SK-MEL-5 (cell line): ENCODE measurements at places on chromosomes 5 and 9.

GRCh38 chr5:132099076-132099748 is 25.6 kb downstream of the CSF2 start:
- no peak for DNase-seq

DNA sequence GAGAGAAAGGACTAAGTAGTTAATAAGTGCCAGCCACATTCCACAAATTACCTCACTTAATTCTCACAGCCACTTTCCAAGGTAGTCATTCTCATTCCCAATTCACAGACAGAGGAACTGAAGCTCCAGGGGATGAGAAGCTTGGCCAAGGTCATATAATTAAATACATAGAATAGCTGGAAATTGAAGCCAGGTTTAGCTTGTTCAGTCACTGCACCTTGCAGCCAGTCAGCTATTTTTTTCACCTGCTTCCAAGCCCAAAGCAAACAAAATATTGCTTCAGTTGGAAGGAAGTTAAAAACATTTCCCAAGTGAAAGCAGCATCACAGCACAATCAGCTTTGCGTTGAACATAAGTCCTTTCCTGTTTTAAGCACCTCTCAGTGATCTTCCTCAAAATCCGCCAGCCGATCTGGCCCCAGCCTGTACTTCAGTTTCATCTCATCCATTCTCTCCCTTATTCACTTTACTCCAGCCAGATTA is 4.8 kb downstream of the ALDH1A1 start:
- DNase-seq: no peak

DNA sequence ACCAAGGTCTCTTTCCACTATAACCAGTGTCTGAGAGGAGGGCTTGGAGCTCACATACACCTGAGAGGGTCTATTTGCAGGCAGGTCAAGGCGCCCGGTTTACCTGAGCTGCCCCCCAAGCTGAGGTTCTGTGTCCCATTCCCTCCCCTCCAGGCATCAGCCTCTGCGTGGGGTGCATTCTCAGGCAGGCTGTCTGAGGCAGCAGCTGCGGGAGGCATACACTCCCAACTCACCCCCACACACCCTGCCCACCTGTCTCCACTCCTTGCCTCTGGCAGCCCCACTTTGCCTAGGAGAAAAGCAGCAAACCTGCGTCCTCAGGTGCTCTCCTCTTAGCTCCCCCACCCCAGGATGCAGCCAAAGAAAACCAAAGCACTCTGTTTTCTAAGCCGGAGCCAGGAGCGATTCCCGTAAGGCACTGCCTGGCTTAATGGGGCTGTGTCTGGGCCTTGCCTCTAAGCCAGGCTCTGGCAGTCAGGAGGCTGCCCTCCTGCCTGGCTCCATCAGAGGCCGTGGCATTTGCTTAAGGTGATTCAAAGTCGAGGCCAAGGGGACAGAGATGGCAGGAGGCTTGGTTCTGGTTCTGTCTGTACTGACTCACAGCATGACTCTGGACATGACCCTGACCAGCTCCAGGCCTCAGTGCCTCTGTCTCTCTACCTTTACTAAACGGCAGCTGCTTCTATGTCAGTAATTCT is 139.2 kb upstream of the TRIM32 start:
- no peak for DNase-seq

GRCh38 chr5:6059137-6059800 is 319.1 kb downstream of the MED10 start:
- no peak for DNase-seq

DNA sequence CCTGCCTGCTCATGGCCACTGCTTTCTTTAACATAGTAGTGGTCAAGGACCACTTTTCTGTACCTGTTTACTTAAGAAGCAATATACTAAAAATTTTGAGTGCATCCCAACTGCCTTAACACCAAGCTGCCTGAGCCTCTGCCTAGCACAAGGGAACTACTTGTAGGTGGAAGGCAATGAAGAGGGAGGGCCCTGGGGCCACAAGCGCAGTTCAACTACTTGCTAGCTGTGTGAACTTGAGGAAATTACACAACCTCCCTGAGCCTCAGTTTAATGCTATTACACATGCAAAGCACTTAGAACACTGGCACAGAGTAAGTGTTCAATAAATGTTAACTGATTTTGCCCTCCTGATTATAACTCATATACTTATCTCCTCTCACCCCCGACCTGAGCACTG is 6.3 kb downstream of the ARL15 start:
- no peak for DNase-seq

- no peak for DNase-seq
Measured at GRCh38 chr5:27406020-27406419, 367.6 kb upstream of the CDH9 start.

GRCh38 chr9:33946779-33947535 is 101.7 kb downstream of the UBAP2 start:
- DNase-seq: no peak

- DNase-seq: no peak
Measured at GRCh38 chr5:31944684-31945445, 229.3 kb downstream of the GOLPH3 start.

DNA sequence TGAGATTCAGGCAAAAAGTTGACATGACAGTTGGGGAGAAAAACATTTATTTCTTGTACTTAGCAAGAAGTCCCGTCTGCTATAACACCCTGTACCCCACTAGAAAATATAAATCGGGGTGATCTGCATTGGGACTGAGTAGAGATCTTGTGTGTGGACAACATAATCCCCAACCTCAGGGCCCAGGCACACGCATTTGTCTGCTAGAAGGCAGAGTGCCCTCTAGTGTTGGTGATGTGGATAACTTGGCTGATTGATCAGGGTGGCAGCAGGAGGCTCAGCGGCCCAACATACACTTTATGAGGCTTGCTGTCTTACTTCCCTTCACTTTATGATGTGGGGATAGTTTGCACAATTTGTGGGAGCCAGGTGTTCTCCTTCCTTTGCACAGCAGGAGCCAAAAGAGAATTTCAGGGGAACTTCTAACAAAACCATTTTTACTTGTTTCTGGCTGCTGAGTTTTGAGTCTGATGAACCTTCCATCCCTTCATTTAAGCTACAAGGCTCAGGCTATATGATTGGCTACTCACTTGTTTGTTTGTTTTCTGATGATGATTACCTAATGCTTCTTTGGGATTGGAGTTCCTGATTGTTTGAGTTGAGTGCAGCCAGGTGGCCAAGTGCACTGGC is 263.2 kb downstream of the DMAC1 start:
- DNase-seq: peak; percentile 71

- DNase-seq: no peak
Measured at GRCh38 chr5:119820608-119821007, 191.2 kb downstream of the FAM170A start.

- peak; percentile 43 for DNase-seq
Measured at GRCh38 chr5:124741711-124742496, 4.5 kb downstream of the ZNF608 start.

GRCh38 chr9:136045595-136046553 is 49.2 kb downstream of the NACC2 start:
- DNase-seq: no peak

GRCh38 chr9:86766912-86767311 is 180.4 kb downstream of the GAS1 start:
- peak; percentile 97 for DNase-seq

GRCh38 chr9:69317081-69317480 is 7.9 kb upstream of the ENTREP1 start:
- peak; percentile 22 for DNase-seq

- DNase-seq: no peak
Measured at GRCh38 chr5:83341815-83342334, 129.7 kb upstream of the VCAN start.

DNA sequence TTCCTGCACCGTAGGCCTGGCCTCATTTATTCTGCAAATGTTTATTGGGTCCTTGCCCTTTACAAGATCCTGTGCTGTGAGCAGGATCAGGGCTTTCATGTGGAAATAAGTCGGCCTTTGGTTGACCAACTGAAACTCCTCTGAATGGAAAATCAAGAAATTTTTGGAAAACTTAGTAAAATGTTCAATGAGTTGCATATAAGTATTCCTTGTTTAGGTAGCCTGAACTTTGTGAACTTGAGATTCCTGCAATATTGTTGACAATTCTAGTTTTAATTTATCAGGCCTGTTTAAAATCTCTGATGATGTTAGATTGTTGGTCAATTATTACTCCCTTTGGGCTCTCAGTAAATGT is 1.1 kb downstream of the MAML1 start:
- no peak for DNase-seq

GRCh38 chr9:17017931-17018491 is 116.8 kb upstream of the CNTLN start:
- DNase-seq: peak; percentile 95

DNA sequence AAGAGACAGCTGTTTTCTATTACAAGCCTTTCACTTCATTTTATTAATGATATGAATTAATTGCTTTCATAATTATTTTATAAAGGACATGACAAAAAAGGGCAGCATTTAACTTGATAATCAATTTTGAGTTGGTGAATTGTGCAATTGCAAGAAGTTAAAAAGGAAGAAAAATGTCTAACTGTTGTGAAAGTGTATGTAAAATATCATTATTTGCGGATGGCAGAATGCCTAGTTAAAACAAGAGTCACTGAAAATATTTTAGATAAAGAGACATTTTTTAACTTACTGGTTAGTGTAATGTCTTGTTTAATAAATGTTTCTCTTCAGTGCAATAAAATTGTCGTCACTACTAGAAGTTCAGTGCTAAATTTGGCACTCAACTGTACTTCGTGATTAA is 57.6 kb upstream of the HTR4 start:
- DNase-seq: no peak

- peak; percentile 89 for DNase-seq
Measured at GRCh38 chr5:137888863-137889759, at the start of gene PKD2L2. PKD2L2 (plus strand) TSS chr5:137889457; CDS start chr5:137889492, 35 bp downstream.

- no peak for DNase-seq
Measured at GRCh38 chr5:157164521-157164920, 1.5 kb downstream of the GARIN3 start.

- DNase-seq: no peak
Measured at GRCh38 chr9:83570359-83570758, 32.2 kb upstream of the FRMD3 start.

- DNase-seq: no peak
Measured at GRCh38 chr5:59020611-59021285, 437.9 kb downstream of the RAB3C start.

DNA sequence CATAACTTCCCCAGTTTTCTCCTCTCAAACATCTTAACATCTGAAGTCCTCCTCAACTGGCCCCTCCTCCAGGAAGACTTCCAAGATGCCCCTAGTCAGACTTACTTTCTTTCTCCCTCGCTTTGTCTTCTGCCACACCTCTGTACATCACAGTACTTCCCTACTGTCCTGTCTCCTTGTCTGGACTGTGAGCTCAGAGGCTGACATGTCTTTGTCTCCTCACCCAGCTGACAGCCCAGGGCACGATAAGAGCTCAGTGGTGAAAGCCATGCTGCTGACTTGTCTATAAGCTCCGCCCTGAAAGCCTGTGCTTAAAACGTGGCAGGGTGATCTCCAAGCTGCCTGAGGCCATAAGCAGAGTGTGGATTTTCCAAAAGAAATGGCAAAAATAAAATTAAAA is 33.0 kb upstream of the SLC25A51 start:
- peak; percentile 27 for DNase-seq

- no peak for DNase-seq
Measured at GRCh38 chr9:23933348-23933747, 107.3 kb upstream of the ELAVL2 start.

DNA sequence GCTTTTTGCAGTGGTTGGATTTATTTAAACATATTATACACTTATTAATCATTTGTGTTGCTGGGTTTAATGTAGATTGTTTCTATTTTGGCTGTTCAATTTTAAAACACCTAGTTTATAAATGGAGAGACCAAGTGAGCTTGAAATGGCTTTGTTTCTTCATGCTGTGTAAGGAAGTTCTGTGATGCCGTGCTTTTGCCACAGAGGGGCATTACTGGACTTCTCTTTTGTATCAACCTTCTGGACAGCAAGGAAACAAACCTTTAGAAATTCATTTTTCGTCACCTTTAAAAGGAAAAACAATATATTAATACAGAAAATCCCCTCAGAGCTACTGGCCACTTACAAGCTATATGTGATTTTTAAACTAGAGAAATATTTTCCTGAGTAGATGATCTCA is 81.9 kb downstream of the DMRTA1 start:
- no peak for DNase-seq
